NCI-H1436 treated with DMSO at 0.1 percent for 48 hours (cell line): ENCODE measurements at places on chromosomes 13 and 19.

GRCh38 chr13:51770160-51770559 is 33.8 kb downstream of the DHRS12 start:
- DNase-seq: no peak

DNA sequence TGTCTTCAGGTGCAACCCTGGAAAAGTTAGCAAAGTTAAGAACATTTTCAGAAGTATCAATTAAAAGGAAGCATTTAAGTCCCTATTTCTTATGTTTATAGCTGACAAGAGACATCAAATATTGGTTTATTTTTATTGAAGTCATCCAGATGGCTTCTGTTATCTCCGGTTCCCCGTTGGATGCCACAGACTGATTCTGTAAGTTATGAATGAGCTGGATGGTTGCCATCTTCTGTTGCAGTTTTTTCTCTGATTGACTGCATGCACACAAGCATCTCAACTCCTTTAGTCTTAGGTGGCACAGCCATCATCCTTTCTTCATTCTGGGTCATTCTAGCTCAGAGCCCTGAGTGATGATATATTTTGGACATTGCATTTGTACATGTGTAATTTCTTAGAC is 10.6 kb upstream of the OXGR1 start:
- DNase-seq: no peak

DNA sequence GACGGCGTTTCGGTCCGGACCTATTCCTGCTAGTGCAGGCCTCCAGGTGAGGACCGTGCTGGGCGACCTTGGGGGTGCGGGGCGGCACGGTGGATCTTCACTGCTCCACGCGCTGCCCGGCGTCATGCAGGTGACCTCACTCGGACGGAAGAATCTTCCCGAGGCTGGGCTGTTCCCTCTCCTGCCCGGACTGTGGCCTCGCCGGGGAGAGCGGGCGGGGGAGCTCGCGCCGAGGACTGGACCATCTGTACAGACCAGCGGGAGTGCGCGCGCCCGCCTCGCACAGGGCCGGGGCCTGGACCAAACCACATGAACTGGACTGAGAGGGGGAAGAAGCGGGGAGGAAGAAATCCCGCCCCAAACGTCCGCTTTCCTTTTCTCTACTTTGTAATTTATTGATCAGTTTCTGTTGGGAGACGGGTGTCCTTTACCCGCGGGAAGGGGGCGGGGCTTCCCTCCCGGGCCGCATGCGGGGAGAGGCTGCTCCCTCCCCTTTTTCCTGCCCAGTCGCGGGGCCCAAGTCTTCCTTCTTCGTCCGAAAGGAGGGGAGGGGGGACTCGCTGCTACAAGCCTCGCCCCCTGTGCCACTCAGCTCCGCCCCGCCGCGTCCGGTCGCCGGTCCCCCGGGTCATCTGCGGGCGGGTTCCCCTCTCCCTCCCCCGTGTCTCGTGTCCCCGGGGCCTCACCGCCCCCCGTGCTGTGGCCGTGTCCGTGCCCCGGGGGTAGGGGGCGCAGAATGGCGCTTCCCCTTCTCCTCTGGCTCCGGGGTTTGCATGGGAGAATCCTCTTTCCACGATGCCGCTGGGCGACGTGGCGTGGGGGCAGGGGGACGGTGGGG is 4.9 kb downstream of the HRC start:
- DNase-seq: no peak

DNA sequence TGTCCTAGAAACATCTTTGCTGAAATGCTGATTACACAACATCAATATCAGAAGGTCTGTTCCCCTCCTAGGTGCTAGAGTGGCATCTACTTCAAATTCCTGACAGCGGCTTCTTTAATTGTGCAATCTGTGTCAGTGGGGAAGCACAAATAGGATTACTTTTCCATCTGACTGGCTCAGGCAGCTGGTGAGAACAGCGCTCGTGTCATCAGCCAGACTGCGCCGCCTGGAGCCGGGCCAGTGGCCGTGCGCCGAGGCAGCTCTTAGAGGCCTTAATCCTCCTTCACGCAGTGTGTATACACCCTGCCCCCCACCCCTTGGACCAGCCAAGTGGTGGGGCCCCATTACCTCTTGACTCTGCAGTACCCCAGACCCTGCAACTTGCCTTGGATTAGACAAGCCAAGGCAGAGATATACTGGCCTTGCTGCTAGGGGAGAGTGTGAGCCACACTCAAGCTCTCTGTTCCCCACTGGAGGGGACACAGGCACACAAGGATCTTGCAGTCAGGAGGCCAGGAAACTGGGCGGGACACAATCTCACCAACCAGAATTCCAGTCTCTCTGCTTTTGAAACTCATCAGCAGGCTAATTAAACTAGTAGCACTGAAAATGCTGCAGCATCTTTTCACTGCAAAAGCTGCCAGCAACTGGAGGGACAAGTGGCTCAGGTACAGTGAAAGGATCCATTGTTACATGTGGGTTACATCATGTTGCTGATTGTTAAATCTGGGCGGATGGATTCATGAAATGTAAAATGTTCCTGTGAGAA is 48.9 kb upstream of the EPHX3 start:
- DNase-seq: peak; percentile 36

DNA sequence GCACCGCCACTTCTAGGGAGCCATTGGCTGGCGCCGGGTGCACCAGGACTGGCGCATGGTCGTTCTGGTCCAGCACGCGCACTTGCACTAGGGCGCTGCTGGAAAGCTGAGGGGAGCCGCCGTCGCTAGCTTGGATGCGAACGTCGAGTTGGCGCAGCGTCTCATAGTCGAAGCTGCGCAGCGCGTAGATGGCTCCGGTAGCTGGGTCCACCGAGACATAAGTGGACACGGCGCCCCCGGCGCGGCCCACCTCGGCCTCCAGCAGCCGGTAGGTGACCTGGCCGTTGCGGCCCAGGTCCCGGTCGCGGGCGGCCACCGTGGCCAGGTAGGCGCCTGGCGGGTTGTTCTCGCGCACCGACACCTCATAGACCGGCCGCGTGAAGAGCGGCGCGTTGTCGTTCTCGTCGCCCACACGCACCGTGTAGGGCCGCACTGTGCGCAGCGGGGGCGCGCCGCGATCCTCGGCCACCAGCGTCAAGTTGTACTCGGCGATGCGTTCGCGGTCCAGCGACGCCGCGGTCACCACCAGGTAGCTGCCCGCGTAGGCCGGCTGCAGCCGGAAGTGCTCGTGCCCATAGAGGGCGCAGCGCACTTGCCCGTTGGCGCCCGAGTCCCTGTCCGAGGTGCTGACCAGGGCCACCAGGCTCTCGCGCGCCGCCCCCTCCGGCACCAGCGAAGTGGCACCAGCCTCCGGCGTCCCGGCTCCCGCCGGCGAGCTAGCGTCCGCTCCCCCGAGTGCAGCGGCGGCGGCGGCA is 1.7 kb downstream of the PCDH8 start:
- no peak for DNase-seq

DNA sequence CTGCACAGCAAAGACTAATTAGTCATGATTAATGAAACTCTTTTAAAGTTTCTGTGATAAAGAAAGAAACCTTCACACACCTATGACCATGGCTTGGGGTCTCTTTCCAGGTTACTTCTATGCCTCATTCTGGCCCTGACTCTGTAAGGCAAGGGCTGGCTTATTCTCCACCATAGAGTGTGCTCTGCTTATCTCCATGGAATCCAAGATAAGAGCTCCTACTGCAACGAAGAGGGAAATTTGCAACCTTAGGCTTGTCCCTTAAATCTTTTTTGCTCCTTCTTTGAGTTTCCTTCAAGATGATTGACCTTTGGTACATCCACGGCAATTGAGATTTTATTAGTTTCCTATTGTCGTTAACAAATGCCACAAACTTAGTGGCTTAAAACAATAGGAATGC is 239.9 kb downstream of the SPRY2 start:
- DNase-seq: no peak

GRCh38 chr19:28785971-28786370 is 427.0 kb downstream of the UQCRFS1 start:
- DNase-seq: no peak
